ENCODE measurements at places on chromosomes 12 and 14. TPM values are rescaled to one million over a fixed set of nuclear protein-coding genes. Genes with fewer than 3 reads are reported as not detected.

GRCh38 chr12:130101370-130101769 lies 60.9 kb upstream of the FZD10 start:
- no peak overlapping the region for H3K27ac ChIP-seq
- H3K4me3 ChIP-seq, result no peak overlapping the region
- H3K27me3 ChIP-seq, result no peaks in the 10 kb centered on the region
- DNase-seq, result no peak
- no peaks in the 10 kb centered on the region for H3K4me1 ChIP-seq
- H3K36me3 ChIP-seq, result no peaks in the 10 kb centered on the region

- no peaks in the 10 kb centered on the region for H3K27me3 ChIP-seq
- no peak overlapping the region for H3K4me3 ChIP-seq
- H3K36me3 ChIP-seq, result peaks cover 94% of the 10 kb centered on the region
- DNase-seq, result no peak
- H3K27ac ChIP-seq, result peak overlapping the region; percentile 54
Measured at GRCh38 chr12:53061404-53062010, 11.6 kb downstream of the TNS2 start.

DNA sequence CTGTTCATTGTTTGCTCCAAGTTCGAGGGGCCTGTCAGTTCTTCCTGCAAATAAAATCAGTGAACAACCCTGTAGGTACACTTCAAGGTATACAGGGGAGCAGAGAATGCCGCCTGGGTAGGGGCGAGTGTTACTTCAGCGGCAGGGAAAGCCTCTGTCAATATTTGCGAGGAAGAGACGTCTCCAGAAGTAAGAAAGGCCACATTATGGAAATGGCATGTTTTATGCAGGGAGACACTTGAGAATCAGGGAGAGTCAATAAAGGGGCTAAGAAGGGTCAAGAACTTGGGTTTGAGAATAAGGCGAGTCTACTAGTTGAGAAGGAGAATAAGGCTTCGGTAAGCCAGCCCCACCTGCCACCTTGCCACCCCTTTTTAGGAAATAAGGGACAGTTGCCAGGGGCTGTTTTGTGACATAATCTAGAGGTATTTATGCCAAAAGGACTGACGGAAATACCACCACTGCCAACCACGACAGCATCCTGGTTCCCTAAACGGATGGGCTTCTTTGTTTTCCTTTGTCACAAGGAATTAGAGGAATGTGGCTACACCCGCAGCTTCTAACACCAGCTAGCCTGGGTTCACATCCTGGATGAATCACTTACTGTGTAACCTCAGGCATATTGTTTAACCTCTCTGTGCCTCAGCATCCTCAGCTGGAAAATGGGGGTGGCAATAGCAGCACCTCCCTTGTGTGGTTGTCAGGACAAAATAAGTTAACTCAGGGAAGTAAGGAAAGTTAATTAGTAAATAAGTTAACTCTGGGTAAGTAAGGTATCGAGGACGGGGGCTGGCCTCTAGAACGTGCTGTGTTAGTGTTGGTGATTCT lies 67.7 kb downstream of the EID3 start:
- no peaks in the 10 kb centered on the region for H3K4me1 ChIP-seq
- H3K36me3 ChIP-seq, result no peaks in the 10 kb centered on the region
- no peak overlapping the region for H3K27ac ChIP-seq
- H3K4me3 ChIP-seq, result no peak overlapping the region

- H3K4me1 ChIP-seq, result peaks cover 2% of the 10 kb centered on the region
- DNase-seq, result no peak
- H3K27me3 ChIP-seq, result peaks cover 15% of the 10 kb centered on the region
- H3K4me3 ChIP-seq, result no peak overlapping the region
- H3K27ac ChIP-seq, result no peak overlapping the region
- no peaks in the 10 kb centered on the region for H3K36me3 ChIP-seq
Measured at GRCh38 chr14:36498938-36499337, 21.1 kb downstream of the NKX2-1 start.

The PARP2 gene
- total RNA-seq, result 6.5 TPM
